WERI-Rb-1 (cell line): ENCODE measurements at places on chromosomes 12 and 14.

DNA sequence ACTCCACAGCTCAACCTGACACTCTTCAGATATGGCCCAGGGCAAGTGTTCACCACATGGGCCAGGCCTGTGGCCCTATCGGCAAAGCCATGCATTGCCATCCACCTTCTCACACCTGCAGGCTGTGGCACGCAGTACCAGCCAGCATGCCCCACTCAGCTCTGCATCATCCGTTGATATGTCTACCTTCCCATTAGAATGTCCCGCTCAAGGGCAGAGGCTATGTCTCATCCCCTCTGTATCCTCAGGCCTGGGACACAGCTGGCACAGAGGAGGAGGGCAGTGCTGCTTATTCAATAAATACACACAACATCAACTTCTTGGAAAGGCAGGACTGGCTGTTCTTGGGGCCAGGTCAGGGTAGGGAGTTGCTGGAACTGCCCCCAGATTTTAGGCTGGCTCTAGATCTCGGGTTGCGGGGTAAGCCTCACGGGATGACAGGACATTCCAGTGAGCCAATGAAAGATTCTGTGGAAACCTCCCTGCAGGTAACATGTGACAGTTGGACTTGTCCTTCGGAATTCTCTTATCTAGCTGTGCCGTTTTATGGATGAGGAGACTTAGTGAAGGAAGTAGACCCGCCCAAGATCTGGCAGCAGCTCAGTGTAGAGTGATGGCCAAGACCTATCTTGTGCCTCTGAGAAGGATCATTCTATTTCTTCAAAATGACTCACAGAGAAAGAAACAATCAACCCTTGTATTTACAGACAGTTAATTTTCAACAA lies 25.6 kb downstream of the SYNE3 start:
- DNase-seq, result no peak

DNA sequence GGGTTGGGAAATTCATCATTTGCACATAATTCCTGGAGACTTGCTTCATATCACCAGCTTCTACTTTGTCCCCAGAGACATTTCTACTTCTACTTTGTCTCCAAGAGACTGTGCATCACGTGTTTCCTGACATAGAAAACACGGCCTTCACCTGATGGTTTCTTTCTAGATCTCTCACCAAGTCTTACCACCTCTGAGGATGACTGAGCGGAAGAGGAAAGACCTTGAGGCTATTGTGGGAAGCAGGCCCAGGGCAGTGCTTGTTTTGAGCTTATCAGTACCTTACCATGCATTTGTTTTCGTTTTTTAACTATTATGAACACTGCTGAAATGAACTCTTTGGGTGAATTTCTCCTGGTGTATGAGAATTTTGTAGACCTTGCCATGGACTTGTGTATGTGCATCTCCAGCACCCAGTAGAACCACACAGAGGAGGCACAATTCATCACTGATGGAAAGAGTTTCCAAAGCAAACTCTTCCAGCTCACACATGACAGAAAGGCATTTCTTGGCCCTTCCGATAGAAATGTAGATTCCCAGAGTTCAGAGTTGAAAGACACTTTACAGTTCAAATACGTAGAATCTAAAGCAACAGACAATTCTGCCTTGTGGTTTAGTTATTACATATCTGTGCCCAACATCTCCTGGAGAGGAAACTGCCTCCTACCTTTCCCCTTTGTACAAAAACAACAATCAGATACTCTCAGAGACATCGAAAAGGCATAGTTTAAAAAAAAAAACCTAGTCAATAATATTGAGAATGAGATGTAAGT lies 434.7 kb downstream of the FUT8 start:
- no peak for DNase-seq

DNA sequence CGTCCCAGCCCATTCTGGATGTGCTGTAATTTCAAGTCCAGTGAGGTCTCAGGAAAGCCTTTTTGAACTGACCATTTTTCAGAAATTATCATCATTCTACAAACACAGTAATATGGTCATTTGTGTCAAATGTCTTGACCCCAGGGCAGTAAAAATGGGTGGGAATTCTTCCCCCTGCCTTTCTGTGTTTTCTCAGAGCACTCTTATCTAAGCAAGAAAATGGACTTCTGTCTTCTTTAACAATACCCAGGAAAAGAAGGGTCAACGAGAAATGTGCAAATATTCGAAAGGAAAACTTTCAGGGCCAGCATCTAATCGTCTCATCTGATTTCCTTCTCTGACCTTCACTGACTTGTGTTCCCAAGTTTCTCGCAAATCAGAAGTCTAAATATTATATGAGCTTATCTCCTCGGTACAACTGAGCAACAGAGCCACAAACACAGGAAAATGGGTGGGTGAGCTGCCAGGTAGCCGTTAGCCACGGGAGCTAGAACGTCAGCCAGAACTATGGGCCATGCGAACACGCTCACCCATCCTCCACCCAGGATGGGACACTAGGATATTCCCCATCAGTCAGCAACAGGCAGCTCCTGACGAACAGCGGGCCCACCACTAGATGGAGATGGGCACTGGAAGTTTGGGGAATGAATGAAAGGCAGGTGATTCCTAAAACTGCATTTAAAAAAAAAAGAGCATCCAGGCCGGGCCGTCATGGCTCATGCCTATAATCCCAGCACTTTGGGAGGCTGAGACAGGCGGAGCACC lies 57.1 kb downstream of the VWF start:
- DNase-seq, result peak; percentile 59

DNA sequence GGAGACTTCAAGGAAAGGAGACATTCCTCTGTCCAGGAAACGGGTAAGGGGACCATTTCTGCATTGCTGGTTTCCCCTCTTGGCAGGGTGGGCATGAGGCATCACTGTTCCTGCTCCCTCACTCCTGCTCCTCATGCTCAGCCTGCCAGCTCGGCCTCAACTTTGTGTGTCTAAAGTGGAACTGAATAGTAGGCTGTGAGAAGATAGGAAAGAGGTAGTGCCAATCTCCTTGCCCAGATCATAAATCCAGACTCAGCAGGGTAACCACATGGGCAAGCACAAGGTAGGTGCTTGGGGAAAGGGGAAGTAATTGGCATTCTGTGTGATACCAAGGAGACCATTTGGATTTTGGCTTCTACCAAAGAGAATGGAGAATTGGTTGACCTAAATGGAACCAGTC lies 2.6 kb downstream of the LTB4R start:
- DNase-seq, result no peak

DNA sequence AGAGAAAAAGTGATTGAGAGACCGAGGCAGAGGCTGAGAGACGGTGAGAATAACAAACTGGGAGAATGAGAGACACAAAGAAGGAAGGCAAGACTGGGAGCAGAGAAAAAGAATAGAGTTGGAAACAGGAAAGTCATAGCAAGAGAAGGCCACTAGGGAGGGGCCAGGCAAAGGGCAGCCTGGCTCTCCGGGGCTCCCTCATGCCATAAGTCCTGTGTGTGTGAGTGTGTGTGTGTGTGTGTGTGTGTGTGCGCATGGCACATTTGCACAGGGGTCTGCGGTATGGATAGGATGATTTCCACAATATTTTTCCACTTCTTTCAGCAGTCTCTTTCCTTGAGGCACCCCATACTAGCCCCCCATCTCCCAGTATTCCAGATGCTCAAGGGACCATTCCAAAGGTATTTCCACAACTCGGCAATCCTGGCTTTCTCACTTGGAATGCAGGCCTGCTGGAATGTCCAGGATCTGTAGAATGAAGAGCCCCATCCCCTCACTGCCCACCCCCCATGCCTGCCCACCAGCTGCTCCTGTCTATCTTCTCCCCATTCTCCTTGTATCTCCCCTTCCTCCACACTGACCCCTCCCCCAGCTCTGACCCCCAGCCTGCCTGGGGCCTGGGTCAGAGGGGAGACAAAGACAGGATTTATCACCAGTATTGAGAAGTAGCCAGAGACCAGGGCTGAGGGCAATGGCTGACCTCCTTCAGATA lies 9.0 kb downstream of the GPR84 start:
- peak; percentile 39 for DNase-seq

GRCh38 chr14:74239848-74240793 lies 872 bp downstream of the VSX2 start:
- DNase-seq, result no peak

GRCh38 chr14:100827101-100828021 lies 1.4 kb downstream of the MEG3 start:
- DNase-seq, result peak; percentile 46

DNA sequence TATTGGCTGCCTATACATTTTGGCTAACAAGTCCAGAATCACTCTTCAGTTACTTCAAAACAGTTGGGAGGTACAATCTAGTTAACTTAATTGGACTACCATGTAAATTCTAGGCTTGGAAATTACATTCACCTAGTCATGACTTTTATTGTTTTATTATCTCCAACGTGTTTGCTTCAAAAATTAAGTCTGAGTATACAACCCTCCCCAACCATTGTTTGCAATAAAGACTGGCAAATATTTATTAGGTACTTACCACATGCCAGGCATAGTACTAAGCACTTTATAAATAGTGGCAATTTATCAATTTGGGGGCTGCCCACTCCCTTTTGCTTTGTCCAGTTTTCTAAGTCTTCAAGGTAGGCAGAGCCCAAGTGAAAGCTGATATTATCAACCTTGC lies 30.3 kb downstream of the TXNDC16 start:
- DNase-seq, result no peak

DNA sequence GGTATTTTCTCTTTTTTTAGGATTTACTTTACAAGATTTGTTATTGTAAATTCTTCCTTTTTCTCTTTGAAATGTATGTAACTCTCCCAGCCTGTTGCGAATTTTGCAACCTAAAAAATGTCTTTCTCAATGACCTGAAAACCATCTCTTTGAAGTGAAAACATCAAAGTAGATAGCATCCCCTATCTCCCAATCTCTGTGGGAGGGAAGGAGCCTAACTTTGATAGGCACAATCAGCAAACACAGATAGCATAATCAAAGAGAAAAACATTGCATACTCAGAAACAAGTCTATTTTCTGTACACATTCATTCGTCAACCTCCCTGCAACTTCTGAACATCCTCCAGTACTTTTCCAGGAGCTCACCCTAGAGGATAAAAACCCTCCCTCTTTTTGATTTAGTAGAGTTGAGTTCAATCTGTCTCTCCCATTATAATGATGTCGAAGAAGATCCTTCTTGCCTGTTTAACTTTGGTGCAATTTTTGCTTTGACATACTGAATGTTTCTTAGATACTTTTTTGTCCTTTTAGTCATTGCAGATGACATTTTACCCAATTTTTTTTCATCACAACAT lies 849.2 kb upstream of the LRFN5 start:
- DNase-seq, result no peak

- DNase-seq, result no peak
Observed at GRCh38 chr12:111581434-111582132, 17.5 kb downstream of the ATXN2 start.

- no peak for DNase-seq
Observed at GRCh38 chr14:86604561-86604960, 1074.6 kb downstream of the FLRT2 start.

- DNase-seq, result no peak
Observed at GRCh38 chr14:78610994-78611393, 440.8 kb downstream of the NRXN3 start.

DNA sequence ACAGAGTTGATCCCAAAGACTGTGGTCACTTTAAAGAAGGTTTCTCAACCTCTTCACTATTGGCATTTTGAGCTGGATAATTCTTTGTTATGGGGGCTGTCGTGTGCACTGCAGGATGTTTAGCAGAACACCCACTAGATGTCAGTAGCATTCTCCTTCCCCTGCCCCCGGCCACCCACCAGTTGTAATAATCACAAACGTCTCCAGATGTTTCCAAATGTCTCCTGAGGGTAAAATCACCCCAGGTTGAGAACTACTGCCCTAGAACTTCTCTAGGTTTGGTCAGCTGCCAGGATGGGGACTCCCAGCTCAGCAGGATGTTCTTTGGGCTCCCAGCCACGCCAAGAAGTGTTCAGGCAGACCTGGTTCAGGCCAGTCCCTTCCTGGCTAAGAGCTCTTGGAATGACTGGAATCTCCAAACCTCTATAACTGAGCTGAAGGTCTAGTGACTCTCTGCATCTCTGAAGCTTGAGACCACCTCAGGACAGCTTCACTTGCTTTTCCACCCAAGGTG lies 12.5 kb upstream of the AJUBA start:
- DNase-seq, result peak; percentile 54

DNA sequence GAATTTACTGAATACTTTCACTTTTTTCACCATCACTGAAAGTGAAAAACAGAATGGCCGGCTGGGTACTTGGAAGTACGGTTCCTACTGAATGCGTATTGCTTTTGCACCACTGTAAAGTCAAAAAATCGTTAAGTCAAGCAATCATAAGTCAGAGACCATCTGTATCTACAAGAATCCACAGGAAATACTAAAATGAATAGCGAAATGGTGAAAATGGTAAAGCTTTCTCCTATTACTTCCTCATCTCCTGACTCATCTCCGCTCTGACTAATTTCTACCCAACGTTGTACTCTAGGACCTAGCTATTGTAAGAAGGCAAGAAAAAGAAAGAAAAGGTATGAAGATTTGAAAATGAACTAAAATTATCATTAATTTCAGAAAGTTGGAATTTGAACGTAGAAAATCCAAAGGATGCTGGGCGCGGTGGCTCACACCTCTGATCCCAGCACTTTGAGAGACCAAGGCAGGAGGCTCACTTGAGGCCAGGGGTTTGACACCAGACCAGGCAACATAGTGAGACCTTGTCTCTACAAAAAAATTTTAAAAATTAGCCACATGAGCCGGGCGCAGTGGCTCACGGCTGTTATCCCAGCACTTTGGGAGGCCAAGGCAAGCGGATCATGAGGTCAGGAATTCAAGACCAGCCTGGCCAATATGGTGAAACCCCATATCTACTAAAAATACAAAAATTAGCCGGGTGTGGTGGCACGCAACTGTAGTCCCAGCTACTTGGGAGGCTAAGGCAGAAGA lies 5.3 kb upstream of the CDCA4 start:
- DNase-seq, result no peak

DNA sequence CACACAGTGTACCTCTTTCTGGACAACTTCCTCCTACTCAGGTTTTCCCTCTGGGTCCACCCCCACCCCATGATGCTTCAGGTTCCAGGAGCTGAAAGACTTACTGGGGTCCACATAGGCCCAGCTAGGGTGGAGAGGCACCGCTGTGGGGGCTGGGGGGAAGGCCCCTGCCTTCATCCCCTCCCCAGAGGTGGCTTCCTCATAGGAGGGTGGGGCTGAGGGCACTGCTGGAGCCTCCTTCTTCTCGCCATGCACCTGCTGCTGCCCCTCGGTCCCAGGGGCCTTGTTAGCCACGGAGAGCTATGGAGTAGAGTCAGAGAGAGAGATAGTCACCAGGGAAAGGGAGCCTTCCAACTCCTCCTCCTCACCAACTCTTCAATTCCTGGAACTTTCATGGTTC lies 2.7 kb downstream of the FAIM2 start:
- DNase-seq, result no peak

GRCh38 chr12:32080435-32080834 lies 26.2 kb upstream of the BICD1 start:
- no peak for DNase-seq

GRCh38 chr14:68404146-68404527 lies 388.7 kb downstream of the ZFP36L1 start:
- DNase-seq, result no peak
